ENCODE measurements at places on chromosomes 4 and X.
A peak's percentile ranks its signal among the peaks of the same experiment; 100 is the strongest.

DNA sequence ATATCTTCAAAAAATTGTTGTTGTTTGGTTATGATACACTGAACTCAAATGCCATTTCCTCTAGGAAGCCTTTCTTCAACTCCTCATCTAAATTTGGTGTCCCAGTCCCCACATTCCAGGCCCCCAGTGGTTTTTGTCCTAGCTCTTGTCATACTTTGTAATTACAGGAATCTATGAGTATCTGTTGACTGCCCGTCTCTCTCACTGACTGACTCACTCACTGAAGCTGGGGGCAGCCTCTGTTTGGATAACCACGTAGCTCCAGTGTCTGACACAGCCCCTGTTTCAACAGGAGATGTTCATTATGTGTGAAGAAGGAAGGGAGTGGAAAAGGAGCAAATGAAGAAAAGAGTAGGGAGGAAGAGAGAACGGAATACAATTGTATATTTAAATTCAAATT, 284.1 kb upstream of the TENM3 start:
- no peak for DNase-seq

DNA sequence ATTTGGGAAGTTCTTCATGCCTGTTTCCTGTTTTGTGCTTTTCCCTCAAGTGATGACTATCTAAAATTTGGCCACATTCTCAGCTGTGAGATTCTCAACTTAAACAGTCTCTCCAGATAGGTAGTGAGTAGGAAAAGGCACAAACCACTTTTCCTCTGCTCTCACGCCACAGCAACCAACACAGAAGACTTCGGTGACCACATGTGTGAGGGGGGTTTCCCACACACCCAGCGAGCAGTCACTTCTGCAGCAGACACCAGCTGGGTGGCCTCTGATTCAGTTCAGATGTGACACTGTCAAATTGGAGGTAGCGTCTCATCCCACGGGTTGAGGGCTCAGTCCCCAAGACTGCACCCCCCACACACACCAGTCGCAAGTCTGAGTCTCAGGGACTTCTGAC, 25.1 kb upstream of the CLDN34 start:
- DNase-seq, result peak; percentile 92

DNA sequence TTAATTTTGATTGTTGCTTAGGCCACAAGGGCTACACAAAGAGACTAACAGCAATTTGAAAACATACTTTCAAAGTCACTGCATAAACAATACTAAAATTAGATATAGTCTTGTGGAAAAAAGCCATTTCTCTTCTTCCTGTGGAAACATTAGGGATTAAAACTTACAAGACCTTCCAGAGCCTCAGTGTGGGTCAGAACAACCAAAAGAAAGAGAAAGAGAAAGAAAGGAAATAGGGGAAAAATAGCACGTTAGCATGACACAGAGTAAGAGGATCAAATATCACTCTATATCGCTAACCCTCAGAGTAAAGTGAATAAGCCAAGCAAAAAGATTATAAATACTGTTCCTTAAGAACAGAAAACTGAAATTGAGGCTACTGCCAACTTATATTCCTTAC, 127.8 kb upstream of the DIAPH2 start:
- DNase-seq, result no peak

DNA sequence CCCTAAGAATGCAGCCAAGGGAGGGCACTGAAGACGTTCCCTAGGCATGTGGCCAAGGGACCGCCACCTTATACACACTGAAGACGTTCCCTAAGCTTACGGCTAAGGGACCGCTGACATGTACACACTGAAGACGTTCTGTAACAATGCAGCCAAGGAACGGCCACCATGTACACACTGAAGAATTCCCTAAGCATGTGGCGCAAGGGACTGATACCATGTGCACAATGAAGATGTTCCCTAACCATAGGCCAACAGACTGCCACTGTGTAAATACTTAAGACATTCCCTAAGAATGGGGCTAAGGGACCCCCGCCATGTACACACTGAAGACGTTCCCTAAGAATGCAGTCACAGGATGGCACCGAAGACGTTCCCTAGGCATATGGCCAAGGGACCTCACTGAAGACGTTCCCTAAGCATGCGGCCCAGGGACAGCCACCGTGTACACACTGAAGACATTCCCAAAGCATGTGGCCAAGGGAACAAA, 36.1 kb downstream of the DHRSX start:
- peak; percentile 37 for DNase-seq

GRCh38 chr4:3445829-3446545, 4.2 kb downstream of the HGFAC start:
- DNase-seq, result no peak

DNA sequence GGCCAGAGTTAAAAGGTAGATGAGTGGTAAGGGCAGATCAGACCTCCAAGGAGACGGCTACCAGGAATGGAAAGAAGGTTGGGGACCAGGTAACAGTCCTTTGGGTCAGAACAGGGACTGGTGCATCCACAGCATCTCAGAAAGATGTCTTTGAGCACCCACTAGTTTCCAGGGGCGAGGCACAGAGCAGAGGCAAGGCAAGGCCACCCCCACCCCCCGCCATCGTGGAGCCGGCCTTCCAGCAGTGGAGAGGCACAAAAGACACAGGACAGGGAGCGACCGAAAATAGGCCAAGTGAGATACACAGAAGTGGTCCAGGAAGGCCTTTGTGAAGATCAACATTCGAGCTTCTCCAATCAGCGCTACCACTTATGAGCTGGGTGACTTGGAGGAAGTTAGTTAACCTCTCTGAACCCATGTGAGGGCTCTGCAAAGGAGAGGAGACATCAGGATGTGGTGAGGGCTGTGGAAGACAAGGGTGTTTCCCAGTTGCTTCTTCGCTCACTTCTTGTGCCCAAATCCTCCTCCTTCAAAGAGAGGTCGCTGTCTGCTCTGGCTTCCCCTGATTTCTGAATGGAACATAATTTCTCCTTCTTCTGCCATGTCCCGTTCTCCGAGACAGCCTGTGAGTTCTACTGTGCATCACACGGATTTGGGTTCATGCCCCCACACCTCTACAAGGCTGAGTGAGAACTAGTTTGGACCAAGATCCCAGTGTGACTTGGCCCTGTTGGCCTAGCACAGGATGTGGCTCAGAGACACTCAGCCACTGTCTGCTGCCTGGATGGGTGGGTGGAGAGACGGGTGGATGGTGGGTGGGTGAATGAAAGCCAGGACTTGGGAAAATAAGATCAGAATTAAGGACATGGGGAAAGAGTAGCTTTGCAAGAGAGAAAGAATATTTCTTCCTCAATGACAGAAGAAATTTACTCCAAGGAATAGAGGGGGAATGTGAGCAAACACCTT, 16.7 kb upstream of the MSX1 start:
- DNase-seq, result no peak

DNA sequence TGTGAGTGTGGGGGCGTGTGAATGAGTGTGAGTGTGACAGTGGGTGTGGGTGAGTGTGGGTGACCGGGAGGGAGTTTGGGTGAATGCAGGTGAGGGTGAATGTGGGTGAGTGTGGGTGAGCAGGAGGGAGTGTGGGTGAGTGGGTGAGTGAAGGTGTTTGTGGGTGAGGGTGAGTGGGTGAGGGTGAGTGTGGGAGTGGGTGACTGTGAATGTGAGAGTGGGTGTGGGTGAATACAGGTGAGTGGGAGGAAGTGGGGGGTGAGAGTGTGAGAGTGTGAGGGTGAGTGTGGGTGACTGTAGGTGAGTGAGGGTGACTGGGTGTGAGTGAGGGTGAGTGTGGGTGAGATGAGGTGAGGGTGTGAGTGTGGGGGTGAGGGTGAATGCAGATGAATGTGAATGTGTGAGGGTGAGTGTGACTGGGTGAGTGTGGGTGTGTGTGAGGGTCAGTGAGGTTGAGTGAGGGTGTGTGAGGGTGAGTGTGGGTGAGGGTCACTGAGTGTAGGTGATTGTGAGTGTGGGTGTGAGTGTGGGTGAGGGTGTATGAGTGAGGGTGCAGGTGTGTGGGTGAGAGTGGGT, 1677.3 kb upstream of the TENM3 start:
- no peak for DNase-seq

DNA sequence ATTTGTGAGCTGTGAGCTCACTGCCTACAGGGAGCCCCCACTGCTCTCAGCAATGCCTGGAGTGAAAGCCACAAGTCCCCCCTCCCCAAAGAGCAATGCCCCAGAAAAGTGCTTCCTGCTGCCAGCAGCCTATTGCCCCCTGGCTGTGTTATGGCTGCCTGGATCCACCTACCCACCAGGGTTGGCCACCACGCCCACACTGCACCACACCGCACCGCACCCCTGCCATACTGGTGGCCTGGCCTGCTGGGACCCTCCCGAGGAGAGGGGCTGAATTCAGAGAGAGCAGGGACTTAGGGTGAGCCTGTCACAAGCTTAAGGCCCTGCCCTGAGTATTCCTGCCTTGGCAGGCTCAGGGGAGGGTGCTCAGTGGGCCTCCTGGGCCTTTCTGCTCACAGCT, 4.3 kb downstream of the CFAP99 start:
- no peak for DNase-seq

GRCh38 chr4:152534541-152535359, 1.1 kb downstream of the FBXW7 start:
- peak; percentile 60 for DNase-seq

GRCh38 chr4:78880874-78881492, 58.3 kb downstream of the PAQR3 start:
- DNase-seq, result peak; percentile 27

- peak; percentile 82 for DNase-seq
These were observed 147.7 kb downstream of the SH3KBP1 start for GRCh38 chrX:19739683-19740082.

DNA sequence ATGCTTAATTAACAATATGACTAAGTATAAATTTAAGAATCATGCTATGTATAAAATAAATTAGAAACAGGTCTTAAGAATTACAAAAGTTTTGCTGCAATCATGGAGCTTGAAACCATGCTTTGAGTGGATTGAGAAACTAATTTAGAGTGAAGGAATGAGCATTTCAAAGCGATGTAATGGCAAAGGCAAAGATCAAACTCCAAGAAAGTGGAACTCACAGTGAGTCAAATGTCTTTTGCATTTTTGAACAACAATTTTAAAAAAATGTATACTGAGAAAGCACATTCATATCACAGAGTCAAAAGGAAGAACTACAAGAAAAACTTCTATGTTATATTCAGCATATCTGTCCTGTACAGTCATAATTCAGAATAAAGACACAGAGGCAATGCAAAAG, 6.6 kb downstream of the GPRIN3 start:
- no peak for DNase-seq

DNA sequence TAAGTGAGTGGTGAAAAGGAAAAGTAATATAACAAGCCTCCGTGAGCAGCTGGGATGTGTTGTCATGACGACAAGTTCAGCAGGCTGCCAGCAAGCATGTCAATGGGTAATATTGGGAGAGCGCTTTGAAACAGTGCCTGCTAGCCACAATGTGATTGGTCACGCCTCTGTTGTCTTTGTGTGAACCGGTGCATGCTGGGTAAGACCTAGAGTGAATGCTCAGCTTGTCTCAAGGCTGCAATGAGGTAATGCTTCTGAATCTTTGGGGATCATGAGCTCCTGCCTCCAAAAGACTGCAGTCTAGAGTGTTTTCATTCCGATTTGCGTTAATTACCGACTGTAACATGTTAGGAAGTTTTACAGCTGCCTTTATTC, 54.9 kb downstream of the STOX2 start:
- DNase-seq, result no peak

- DNase-seq, result no peak
These were observed 44.9 kb downstream of the PCDH7 start for GRCh38 chr4:30765022-30765421.

- no peak for DNase-seq
These were observed 75.6 kb downstream of the GPR143 start for GRCh38 chrX:9690046-9690445.

DNA sequence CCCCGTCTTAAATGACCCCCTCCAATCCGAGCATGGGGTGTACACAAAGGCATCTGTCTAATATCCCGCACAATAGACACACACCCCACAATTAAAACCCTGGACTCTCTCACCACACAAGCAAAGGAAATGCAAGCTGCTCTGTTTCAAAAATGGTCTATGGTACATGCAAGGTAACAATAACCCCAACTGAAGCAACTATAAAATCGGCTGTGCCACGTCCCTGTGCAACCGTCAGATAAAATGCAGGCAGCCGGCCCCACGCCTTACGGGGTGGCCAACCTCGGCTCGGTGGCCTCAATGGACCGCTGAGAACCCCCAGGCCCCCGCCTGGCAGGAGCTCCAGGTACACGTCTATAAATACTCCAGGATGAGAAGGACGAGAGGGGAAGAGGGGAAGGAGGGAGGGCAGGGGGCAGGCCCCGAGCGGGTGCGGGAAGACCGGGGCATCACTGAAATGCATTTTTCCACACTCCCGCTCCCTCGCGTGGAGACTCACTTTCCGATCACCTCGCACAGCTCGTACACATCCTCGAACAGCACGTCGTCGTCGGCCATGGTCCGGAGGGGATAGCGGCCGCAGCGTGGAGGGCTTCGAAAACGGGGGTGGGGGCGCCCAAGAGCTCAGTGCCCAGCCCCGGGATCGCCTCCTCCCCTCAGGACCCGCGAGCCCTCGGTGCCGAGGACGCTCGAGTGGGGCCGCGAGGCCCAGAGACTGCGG, 763 bp downstream of the CASK start:
- peak; percentile 45 for DNase-seq

DNA sequence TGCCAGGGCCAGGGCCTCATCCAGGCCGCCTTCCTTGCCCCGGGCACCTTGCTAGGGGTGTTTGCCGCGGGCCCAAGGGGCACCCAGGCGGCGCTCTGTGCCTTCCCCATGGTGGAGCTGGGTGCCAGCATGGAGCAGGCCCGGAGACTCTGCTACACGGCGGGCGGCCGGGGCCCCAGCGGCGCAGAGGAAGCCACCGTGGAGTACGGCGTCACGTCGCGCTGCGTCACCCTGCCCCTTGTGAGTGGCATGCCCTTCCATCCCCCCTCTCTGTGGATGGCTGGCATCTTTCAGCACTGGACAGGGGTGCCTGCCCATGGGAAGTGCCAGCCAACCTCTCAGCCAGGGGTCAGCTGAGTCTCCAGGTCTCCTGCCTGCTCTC, 3.6 kb downstream of the PLXNB3 start:
- no peak for DNase-seq

DNA sequence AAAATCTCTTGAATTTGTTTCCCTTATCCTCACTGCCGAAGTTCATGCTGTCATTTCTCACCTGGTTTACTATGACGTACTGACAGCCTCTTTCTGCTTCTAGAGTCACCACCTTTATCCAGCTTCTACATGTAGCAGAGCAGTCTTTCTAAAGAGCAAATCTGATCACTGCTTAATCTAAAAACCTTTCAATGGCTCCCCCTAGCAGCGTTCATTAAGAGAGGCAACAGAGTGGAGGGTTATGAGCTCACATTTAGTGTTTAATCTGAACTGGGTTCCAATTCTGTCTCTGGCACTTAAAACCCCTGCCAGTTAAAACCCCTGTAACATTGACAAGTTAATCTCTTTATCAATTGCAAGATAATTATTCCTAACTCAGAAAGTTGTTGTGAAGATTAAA, 4.4 kb downstream of the RBPJ start:
- DNase-seq, result peak; percentile 46

DNA sequence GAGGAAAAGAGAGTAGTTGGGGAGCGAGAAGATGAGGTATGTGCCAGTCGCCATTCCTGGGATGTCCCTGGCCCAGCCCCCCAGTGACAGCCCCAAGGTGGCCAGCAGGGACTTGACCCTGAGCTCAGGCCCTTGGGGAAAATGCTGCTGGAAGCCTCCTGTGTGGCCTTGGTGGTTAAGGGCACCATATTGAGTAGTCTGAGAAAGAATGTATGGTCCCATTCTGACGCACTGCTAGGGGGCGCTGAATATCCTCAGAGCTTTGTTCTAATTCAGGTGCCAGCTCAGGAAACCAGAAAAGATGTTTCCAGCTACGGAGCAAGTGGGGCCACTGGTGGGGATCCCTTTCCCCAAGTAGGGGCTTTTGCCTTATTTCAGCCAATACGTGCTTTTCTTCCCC, 14.0 kb upstream of the UBA6 start:
- no peak for DNase-seq

Measured in KBM-7 (cell line).